ENCODE measurements at places on chromosomes 6 and 20.

DNA sequence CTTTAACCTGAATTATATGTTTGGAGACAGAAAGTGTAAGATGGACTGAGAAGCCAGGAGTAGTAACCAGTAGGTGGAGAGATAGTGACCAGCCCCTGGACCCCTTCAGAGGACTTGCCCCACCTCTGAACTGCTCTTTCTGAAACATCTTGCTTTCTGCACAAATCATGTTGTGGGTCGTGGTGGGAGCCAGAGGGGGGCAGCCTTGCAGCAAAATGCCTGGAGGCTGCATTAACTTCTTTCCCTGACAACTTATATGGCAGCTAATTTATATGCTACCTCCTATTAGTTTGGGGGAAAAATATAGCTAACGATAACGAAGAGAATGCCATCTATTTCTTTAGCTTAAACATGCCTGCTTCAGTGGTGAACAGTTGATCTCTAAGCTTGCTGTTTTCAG lies 859.8 kb downstream of the MAFB start:
- no peak for DNase-seq

DNA sequence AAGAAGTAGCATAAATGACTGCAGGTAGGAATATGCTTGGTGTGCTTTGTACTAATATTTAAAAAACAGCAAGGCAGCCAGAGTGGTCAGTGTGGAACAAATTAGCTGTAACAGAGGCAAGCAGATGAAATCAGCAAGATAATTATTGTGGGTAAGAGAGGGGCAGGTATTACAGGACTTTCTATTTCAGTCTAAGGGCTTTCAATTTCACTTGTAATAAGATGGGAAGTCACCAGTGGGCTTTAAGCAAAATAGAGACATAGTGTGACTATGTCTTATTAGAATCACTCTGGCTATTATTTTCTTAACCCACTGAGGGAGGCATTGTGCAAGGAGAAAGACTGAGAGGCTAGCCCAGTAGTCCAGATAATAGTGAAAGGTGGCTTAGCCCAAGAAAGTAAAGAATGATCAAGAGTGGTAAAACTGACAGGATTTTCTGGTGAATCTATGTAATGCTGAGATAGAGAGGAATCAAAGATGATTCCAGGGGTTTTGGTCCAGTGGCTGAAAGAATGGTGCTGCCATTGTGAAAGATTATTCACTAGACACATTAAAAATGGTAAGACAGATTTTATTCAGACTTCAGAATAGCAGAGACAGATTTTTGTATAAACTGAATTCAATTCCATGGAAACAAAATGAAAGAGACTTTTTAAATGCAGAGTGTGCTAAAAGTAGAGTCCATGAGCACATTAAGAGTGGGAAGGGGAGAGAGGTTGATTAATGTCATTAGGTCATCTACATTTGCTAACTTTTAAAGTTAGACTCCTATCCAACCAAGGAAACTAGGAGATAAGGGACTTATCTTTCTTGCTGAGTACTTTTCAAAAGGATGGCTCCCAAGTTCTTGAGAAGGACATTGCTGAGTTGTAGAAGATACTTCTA lies 1136.0 kb downstream of the HACE1 start:
- no peak for DNase-seq

GRCh38 chr20:18527836-18528235 lies 20.1 kb downstream of the SEC23B start:
- DNase-seq, result no peak

DNA sequence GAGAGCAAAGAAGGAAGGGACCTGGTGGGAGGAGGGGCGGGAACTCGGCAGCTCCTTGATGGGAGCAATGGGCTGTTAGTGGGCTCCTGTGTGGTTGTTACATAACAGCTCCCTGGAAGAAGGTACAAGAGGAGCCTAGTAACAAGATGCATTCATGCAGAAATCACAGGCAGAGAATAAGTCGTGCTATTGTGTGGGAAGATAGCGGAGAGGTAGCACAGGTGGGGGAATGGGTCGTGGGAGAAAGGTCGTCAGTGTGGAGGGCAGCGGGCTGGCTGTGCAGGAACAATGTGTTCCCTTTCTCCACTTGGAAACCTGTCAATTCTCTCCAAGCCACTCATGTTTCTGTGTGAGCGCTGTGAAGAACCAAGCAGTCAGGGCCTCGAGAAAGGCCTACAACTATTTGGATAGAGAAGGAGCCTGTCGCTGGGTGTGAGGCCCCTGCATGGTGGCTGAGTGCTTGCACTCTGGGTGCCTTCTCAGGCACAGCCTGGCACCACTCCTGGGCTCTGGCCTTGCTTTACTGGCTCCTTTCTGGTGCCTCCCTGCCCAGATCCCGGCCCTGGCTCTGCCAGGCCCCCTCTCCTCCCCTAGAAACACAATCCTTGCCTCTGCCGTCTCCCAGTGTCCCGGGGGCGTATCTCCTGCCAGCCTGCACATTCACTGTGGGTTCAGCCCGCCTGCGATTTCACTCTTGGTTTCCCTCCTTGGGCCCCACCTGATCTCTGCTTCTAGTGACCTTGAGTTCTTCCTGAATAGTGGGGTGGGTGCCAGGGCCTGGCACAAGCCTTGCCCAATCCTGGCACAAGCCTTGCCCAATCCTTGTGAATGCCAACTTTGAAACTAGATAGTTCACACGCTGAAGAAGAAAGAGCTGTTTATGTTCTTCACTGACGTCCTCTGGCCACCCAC lies 7.4 kb upstream of the FGD2 start:
- peak; percentile 58 for DNase-seq

GRCh38 chr6:38604700-38605099 lies 35.0 kb downstream of the BTBD9 start:
- DNase-seq, result no peak

- DNase-seq, result no peak
Measured at GRCh38 chr20:18287546-18287914, 797 bp upstream of the ZNF133 start.

DNA sequence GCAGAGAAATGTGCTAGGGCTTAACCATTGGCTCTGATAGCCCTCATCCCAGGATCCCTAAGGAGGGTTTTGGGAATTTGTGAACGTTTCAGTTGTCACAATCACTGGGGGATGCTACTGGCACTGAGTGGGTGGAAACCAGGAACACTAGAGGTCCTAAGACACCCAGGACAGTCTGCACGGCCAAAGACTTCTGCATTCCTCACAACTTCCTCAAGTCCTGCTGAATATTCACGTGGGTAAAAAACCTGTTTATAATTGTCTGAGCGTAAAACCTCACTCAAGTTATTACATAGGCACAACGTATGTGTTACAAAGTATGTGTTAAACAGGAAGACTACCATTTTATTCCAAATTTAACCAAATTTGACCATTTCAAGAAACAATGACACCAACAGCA lies 52.4 kb downstream of the GMDS start:
- no peak for DNase-seq

- DNase-seq, result peak; percentile 73
Measured at GRCh38 chr6:4351520-4352321, 216.3 kb upstream of the ECI2 start.

DNA sequence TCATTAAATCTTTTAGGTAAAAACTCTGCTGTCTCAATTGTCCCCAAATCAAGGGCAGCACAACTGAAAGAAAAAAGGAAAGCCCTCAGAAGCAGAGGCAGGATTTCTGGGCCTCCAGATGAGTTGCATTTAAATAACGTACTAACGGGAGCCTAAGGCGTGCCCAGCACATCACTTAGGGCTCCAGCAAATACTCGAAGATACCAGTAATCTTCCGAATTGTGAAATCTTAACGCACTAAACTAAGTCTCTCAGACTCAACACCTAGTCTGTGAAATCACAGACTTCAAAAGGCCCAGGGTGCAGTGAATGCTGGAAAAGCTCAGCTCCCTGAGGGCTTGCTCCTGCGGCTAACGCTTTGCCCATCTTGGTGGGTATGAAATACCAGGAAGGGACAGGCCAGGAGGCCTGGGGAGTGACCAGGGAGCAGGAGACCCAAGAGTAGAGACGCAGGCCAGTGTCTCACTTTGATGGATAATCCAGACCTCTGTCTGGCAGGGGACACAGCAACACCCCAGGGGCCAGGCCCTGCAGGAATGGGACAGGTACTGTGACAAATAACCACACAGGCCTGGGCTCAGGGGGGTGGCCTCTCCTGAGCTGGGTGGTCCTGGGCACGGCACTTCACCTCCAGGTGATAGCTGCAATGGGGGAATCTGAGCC lies 36.4 kb downstream of the RRBP1 start:
- no peak for DNase-seq

GRCh38 chr6:146590492-146590891 lies 8.3 kb upstream of the ADGB start:
- DNase-seq, result no peak

DNA sequence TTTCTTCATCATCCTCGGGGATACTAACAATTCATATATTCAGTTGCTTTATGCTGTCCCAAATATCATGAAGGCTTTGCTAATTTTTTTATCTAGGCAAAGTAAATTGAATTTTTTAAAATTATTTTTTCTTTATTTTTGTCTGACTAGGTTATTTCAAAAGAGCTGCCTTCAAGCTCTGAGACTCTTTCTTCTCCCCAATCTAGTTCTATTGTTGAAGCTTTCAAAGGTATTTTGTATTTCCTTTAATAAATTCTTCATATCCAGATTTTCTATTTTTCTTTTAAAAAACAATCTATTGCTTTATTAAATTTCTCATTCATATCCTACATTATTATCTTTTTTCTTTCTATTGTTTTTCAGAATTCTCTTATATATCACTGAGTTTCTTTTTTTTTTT lies 16.8 kb downstream of the TRIM15 start:
- no peak for DNase-seq

DNA sequence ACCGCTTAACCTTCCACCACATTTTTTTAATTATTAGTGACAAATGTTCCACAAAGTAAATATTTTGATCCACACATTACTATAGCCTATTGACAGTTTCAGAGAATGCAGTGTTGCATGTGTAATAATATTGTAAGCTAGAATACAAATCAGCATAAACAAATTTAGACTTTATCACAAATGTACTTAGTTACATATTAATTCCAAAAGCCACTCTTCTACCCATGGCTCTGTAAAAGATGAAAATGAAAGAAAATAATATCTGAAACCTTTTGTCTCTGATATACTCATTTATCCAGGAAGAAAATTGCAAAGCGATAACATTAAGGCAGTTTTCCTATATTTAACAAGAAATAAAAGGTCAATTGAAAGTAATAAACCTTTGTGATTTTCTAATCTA lies 954.0 kb upstream of the MAN1A1 start:
- no peak for DNase-seq

GRCh38 chr20:11972478-11972877 lies 54.8 kb downstream of the BTBD3 start:
- DNase-seq, result no peak

DNA sequence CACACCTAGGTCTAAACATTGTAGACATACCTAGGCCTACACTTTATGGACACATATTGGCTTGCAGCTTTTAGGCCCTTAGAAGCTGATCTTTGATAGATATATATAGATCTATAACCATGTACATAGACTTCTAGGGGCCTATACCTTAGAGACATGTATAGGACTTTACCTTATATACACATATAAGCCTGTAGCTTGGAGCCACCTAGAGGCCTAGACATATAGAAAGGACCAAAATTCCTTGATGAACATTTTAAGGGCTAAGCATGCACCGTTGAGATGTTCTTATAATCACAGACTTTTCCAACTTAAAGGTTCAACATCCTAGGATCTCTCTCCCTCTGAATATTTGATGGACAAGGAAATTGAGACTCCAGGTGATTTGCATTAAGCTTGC lies 371.7 kb upstream of the SASH1 start:
- DNase-seq, result no peak

DNA sequence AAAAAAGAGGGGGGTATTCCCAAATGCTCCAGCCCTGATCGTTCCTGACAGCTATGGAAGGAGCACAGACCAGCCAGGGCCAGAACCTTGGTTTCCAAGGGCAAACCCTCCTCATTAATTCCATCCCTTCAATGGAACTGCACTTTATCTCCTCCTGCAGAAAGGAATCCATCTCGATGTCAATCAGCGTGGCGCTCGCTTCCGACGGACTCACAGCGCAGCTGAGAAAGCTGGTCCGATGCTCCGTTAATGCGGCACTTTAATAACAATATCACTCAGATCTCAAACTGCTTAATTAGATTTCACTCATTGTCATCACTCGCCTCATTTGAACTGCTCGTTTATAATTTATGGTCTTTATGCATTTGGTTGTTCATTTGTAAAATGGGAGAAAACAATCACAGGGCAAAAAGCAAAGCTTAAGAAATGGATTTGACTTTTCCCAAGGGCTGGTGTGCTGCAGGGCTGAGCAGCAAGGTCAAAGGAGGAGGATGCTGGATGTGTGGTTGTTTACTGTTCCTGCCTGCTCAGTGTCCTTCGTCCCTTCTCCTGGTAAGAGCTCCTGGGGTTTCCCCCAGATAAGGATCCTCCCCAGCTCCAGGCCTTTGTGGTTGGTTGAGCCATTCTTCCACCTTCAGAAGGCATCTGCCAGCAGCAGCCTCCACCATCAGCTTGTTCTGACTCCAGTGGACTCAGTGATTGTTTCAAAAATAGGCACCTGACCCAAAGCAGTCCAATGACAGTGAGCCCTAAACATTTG lies 152.7 kb downstream of the ANKRD60 start:
- DNase-seq, result no peak

- DNase-seq, result no peak
Measured at GRCh38 chr20:57605045-57605444, 15.2 kb downstream of the ZBP1 start.

- no peak for DNase-seq
Measured at GRCh38 chr6:156487877-156488276, 289.3 kb upstream of the ARID1B start.

DNA sequence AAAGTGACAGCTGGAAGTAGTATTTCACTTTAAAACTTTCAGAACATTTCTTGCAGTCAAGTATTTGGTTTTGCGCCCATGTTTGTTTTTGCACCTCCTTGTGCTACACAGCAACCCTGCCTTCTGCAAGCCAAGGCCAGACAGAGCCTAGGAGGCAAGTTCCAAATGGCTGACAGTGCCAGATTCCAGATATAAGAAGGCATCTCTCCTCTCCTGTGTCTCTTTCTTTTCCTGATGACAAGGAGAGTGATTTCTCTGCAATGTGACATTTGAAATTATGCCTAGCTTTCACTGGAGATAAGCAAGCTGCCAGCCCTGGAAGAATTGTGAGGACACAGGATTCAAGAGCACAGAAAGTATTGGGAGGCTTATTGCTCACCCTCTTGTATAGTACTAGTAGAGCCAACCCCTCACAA lies 149.1 kb upstream of the TENT5A start:
- DNase-seq, result no peak

GRCh38 chr20:60107621-60108390 lies 149.6 kb downstream of the CDH26 start:
- DNase-seq, result no peak

Measured in cerebellum (tissue), 4 donors.